ENCODE measurements at places on chromosomes 16 and 17.

- H3K27me3 ChIP-seq = peaks cover 3% of the 10 kb centered on the region
- DNase-seq = peak; percentile 71
- H3K4me1 ChIP-seq = peaks cover 44% of the 10 kb centered on the region
Measured at GRCh38 chr17:76710863-76711611, at the start of gene MXRA7. Gene MXRA7, minus strand, starts transcription at chr17:76710965. Its CDS starts 19 bp downstream, at chr17:76710946.

- no peak overlapping the region for H3K27ac ChIP-seq
- peaks cover 22% of the 10 kb centered on the region for H3K36me3 ChIP-seq
- no peaks in the 10 kb centered on the region for H3K27me3 ChIP-seq
- no peak overlapping the region for H3K4me3 ChIP-seq
- no peak for DNase-seq
Measured at GRCh38 chr17:61732169-61732568, 131.2 kb downstream of the BRIP1 start.

GRCh38 chr17:39104046-39104445, 47.4 kb downstream of the PLXDC1 start:
- H3K27ac ChIP-seq = no peak overlapping the region
- no peak overlapping the region for H3K4me3 ChIP-seq
- peaks cover 1% of the 10 kb centered on the region for H3K4me1 ChIP-seq
- no peaks in the 10 kb centered on the region for H3K36me3 ChIP-seq
- H3K27me3 ChIP-seq = no peaks in the 10 kb centered on the region
- DNase-seq = no peak

DNA sequence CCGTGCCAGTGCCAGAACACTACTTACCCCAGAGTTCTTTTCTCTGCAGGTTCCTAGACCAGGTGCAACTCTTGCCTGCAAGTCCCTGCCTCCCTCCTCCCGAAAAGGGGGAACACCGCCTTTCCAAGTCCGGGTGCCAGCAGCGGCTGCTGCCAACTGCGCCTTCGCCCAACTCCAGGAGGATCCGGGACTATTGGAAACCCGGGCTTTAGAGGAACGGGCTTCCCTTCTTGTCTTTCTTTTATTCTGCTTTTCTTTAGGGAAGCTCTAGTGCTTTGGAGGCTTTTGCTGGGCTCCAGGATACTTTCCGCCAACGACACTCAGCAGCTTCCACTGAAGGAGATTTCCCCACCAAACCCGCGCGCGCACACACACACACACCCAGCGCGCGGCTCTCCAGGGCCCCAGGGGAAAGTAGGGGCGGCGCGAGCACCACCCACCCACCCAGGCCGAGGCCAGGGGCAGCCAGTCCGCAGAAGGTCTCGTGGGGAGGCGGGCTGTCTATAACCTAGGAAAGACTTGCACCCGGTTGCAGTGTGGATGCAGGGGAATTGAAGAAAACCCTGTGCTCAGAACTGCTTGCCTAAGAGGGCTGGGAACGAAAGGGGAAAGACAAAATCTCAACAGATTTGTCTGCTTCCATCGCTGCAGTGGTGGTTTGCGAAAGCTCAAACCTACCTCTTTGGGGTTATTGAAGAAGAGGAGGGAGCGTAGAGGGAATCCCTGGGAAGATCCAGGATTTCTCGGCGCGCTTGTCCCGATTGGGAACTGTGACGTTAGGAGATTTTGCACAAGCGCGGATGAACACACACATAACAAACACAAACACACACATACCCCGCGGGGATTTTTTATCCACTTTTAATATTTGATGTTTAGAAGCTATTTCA, 977 bp upstream of the CA10 start:
- peaks cover 5% of the 10 kb centered on the region for H3K4me1 ChIP-seq
- H3K27me3 ChIP-seq = peaks cover 50% of the 10 kb centered on the region
- no peak overlapping the region for H3K4me3 ChIP-seq
- H3K36me3 ChIP-seq = peaks cover 4% of the 10 kb centered on the region
- no peak overlapping the region for H3K27ac ChIP-seq
- DNase-seq = no peak

Measured in activated CD8-positive, alpha-beta memory T cell treated with anti-CD3 and anti-CD28 coated beads, Interleukin-2, amount 10 ng/mL, durations not matched to agents 7 days and 5 days (primary cell).